ENCODE measurements at places on chromosomes 6 and 20. TPM values are rescaled to one million over a fixed set of nuclear protein-coding genes. Genes with fewer than 3 reads are reported as not detected.

The GSTA2 gene
- total RNA-seq, result not detected

The MOG gene
- 278 TPM for total RNA-seq

The TOMM34 gene
- 37.0 TPM for total RNA-seq

The UCKL1 gene
- 36.4 TPM for total RNA-seq

The CGA gene
- not detected for total RNA-seq

The BPIFB1 gene
- not detected for total RNA-seq

The TEAD3 gene
- 5.2 TPM for total RNA-seq

The HLA-DQB1 gene
- 3.8 TPM for total RNA-seq

The TMEM217 gene
- 0.75 TPM for total RNA-seq

The ZSCAN9 gene
- 12.6 TPM for total RNA-seq

The LAMA4 gene
- 31.9 TPM for total RNA-seq

The KIF6 gene
- total RNA-seq, result 20.6 TPM

The PSMG4 gene
- total RNA-seq, result 27.1 TPM

The MUC21 gene
- not detected for total RNA-seq

The CCDC170 gene
- total RNA-seq, result 1.1 TPM

The MATN4 gene
- total RNA-seq, result not detected
